ENCODE measurements at places on chromosomes 4 and X. TPM values are rescaled to one million over a fixed set of nuclear protein-coding genes. Genes with fewer than 3 reads are reported as not detected.

DNA sequence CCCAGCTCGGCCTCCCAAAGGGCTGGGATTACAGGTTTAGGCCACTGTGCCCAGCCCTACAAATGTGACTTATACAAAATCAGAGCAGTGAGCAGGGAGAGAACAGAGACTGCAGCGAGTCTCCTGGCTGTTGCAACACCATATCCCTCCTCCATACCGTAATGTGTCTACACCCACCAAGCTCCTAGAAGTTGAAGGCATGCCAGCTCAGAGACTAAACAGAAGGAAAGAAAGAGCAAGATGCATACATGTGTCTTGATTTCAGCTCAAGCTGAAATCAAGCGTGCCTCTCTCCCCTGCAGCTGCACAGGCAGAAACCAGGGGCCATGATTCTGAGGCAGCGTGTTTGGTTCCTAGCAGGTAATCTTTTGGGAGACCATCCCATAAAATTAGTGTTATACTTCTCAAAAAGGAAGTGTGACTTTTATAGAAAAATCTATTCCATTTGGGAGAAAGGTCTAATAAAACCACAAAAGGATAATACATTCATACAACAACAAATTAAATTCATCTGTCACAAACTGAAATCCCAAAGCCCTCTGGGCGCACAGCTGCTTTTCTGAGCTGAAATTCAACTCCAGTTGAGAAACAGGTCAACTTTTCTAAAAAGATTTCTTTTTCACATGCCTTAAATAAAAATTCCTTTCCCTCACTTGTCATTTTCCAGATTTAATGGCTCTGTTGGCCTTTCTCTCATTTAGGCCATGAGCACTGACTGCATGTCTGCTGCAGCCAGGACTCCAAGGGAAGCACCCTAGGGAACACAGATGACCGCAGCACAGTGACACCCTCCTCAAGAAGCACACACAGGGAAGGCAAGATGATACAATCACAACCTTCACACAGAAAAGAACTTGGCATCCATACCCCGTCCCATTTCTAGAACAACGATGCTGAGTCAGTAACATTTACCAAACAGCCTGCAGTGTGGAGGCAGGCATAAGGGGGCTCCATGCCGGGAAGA, 34.4 kb downstream of the AFAP1 start:
- DNase-seq, result no peak

DNA sequence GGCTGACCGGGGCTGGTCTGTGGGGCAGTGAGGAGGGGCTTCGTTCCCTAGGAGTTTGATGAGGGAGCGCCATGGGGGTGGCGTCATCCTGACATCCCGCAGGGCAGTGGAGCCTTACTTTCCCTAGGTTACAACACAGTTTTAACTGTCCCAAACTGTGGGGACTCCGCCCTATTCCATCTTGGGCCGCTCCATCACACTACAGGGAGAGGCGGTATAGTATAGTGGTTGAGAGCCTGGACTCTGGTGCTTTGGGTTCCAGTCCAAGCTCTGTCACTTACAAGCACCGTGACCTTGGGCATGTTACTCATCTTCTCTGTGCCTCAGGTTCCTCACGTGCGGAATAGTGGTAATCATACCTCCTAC, 44.2 kb downstream of the ZNF185 start:
- no peak for DNase-seq

Gene P2RY10
- not detected for total RNA-seq

Gene STEEP1
- 53.8 TPM for total RNA-seq

Gene MBNL3
- total RNA-seq, result 2.2 TPM

GRCh38 chr4:83546786-83547185, 10.9 kb downstream of the GPAT3 start:
- no peak for DNase-seq

Gene NLGN4X
- 0.34 TPM for total RNA-seq

DNA sequence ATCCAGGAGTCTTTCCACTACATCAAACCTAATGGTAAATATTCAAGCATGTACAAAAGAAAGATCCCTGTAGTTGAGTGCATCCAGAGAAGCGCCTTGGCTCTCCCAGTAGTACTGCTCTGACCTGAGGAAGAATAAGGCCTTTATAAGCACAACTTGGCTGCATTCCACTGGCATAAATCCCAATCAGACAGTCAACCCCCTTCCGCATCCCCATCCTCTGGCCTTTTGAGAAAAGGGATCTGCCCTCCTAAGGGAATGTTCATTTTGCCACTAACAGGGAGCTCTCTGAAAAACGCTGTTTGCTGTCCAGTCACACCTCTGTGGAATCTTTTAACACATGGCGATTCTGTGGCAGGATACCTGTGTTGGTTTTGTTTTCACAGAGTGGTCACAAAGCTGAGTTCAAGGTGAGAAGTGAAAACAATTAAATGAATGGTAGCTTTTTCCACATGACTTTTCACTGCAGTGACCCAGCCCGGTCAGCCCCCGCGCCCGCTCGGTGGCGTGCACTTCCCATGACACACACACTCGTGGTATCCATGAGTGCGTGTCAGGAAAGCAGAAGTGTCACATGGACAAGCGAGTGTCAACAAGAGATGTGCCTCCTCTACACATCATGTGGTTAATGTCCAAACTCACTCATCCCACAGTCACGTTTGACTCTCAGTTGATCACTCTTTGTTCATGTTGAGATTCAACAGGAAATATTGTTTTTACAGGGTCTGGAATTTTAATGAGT, 112.2 kb upstream of the ENPP6 start:
- DNase-seq, result no peak

DNA sequence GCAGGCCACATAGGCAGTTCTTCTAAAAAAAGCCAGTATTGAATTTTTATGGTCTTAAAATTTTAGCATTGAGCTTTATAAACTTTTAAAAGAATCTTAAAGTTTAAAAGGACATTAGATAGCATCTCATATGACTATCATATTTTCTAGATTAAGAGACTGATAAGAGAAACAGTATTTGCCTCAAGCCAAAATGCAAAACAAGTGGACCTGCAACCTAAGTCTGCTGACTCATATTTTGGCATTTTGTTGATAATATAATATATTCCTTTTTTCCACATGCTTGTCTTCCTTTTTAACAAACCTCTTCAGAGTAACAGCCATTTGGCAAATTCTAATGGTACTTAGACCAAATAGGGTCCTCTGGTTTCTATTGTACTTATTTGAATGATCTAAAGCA, 328.5 kb upstream of the GALNTL6 start:
- DNase-seq, result no peak

- no peak for DNase-seq
These were observed 8.4 kb downstream of the BTK start for GRCh38 chrX:101377547-101377946.

- no peak for DNase-seq
These were observed 2143.5 kb upstream of the AGA start for GRCh38 chr4:179585761-179586160.

Gene TKTL2
- not detected for total RNA-seq

DNA sequence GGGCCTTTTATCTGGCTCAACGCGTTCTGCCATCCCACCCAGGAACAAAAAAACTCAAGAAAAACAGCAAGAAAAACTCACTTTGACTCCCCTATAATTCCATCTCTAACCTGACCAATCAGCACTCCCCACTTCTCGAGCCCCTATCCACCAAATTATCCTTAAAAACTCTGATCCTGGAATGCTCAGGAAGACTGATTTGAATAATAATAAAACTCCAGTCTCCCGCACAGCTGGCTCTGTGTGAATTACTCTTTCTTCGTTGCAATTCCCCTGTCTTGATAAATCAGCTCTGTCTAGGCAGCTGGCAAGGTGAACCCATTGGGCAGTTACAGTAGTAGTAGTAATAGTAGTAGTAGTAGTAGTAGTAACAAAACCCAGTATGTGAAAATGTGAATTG, 165.7 kb upstream of the CASK start:
- DNase-seq, result no peak

DNA sequence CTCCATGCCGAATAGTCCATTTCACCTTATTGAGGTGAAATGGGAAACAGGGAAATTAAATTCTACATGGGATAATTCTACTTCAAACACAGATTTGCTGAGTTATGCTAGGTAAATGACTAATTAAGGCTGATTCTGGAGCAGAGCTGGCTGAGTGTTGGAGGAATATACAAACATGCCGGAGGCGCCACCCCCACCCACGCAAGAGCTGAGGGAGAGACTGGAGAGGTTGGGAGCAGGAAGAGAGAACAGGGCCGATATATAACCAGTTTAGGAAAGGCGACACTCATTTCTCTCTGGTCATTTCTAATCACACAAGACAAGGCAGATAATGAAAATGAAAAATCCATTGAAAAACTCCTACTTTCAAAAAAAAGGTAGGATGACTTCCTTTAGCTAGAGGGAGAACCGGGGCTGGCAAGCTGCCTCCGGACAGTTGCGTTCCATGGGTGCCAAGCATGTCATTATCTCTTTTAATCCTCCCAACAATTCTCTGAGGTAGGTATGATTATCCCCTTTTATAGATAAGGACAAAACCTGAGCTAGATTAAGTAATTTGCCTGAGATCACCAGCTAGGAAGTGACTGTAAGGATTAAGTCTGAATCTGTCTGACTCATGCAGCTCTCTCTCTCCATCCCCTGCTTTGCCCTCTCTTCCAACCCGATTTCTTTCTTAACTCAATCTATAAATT, 27.6 kb upstream of the CFAP299 start:
- peak; percentile 12 for DNase-seq

GRCh38 chr4:108204518-108204917, 35.8 kb upstream of the LEF1 start:
- DNase-seq, result no peak
